Stimulated activated CD8-positive, alpha-beta memory T cell treated with anti-CD3 and anti-CD28 coated beads, Interleukin-4, amount 100 ng/mL, for 4 hours (primary cell): ENCODE measurements at places on chromosomes 7 and 10.

DNA sequence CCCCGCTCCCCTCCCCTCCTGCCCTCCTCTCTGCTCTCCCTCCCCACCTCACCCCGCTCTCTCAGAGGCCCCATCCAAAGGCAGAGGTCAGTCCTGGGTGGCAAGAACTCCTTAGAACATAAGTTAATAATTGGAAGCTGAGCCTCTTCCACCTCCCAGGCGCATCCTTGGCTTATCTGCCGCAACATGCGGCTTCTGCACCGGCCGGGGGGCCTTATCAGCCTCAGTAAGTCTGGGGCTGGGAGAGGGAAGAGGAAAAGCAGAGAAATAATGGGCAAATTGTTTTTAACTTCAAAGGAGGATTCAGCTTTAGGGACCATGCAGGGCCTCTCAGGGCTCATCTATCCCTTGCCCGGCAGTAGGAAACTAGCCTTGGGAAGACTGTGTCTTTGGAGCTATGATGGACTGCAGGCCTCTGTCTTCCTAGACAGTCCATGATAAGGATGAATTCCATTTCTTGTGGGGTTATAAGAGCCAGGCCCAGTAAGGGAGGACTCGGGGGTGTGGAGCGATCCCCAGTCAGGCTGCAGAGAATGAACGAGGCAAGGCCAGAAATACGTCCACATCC, 411.6 kb downstream of the PLXNA4 start:
- no peak for DNase-seq

DNA sequence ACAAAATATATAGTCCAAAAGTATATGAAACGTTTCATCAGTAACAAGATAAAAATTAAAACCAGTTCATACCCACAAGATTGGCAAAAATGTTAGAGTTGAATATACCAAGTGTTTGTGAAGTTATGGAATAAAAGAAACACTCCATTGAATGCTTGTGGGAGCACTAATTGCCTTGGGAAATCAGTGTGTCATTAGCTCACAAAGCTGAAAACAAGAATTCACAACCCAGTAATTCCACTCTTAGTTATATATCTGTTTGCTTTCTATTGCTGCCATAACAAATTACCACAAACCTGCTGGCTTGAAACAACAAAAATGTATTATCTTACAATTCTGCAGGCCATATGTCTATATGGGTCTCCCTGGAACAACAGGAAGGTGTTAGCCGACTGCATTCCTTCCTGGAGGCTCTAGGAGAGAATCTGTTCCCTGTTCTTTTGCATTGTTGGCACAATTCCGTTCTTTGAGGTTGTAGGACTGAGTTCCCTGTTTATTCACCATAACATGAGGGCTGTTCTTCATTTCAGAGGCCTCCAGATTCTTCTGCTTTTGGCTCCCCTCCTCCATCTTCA, 45.7 kb downstream of the SEM1 start:
- no peak for DNase-seq

DNA sequence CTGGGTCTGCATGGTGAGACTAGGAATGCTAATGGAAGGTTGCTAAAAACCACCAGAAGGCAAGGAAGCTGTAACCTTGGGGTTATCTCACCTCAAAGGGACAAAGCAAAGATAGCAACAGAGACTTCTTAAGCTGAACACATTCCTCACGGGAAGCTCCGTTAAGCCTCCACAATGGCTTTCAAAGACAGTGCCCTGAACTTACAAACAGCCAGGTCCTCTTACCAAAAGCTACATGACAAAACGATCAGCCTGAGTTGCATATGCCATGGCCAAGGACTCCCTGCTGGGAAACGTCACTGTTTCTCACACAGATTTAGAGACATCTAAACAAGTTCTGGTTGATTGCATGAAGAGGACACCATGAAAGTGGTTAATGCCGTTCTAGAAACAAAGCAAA, 52.7 kb downstream of the HTR5A start:
- DNase-seq, result no peak

- DNase-seq, result no peak
Measured at GRCh38 chr7:29847496-29847895, 41.2 kb downstream of the WIPF3 start.

DNA sequence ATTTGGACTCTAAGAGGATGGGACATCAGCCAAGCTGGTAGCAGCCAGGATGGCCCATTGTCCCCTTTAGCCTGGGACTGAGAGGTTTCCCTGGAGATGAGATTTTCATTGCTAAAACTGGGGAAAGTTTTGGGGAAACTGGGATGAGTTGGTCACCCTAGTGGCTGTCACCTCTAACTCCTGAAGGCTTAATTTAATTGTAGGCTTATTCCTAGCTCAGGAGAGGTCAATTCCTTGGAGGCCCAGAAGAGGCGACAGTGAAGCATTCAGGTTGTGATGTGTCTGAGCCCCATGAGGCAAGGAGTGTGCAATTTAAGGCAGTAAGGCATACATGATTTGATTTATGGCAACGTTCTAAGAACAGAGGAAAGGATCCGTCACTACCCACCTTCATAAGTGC, 24.9 kb upstream of the JAZF1 start:
- DNase-seq, result no peak

DNA sequence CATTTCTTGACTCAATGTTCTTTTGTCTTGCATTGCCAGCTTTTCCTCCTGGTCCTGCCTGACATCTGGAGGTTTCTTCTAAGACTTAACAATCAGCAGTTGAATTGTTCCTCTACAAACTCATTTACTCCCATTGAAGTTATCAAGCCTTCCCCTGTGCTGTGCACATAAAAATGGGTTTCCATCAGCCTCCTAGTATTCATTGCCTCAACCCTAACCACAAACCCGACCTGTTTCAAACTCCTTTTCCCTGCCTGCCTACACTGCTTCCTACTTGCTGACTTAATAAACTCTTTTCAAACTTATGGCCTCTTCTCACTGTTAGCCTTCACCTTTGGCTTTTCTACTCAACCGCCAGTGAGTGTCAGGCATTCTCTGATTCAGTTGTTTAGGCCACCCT, 9.4 kb upstream of the CDK6 start:
- DNase-seq, result no peak

GRCh38 chr10:83656924-83657323, 482.4 kb upstream of the GHITM start:
- DNase-seq, result no peak

GRCh38 chr7:44852590-44852989, 4.7 kb upstream of the H2AZ2 start:
- no peak for DNase-seq

DNA sequence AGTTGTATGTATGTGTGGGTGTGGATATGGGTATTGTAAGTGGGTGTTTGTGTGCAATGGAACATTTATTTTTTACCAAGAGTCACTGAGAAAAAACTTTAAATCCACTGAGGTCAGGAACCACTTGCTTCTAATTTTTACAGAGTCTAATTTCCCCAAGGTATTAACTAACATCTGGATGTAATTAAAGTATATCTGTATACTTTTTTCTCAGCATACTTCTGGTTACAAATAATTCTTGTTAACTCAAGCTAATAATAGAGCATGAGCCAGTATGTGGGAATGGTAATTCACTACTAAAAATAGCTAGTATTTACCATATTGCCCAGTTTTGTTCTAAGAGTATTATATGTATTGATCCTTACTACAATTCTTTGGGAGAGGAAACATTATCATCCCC, 24.6 kb upstream of the STEAP4 start:
- no peak for DNase-seq
